HCT116 (cell line): ENCODE measurements at places on chromosomes 2 and 18. TPM values are rescaled to one million over a fixed set of nuclear protein-coding genes. Genes with fewer than 3 reads are reported as not detected.

GRCh38 chr2:110166266-110166665, 38.5 kb downstream of the NPHP1 start:
- H3K36me3 ChIP-seq = no peaks in the 10 kb centered on the region
- no peaks in the 10 kb centered on the region for H3K4me1 ChIP-seq
- H3K27me3 ChIP-seq = no peaks in the 10 kb centered on the region
- no peak for DNase-seq
- no peak overlapping the region for H3K4me3 ChIP-seq

GRCh38 chr2:11778923-11779757, 32.7 kb downstream of the LPIN1 start:
- no peak overlapping the region for H3K27ac ChIP-seq
- H3K27me3 ChIP-seq = no peaks in the 10 kb centered on the region
- peaks cover 5% of the 10 kb centered on the region; the same call in 1 of the 2 replicates for H3K36me3 ChIP-seq
- 0 out of 2 replicates have a peak overlapping the region, but pooled peaks have one; percentile 28 for H3K4me3 ChIP-seq
- no peaks in the 10 kb centered on the region; the same call in 1 of the 2 replicates for H3K4me1 ChIP-seq

- H3K27ac ChIP-seq = no peak overlapping the region
- H3K4me3 ChIP-seq = no peak overlapping the region
- H3K27me3 ChIP-seq = no peaks in the 10 kb centered on the region
- H3K4me1 ChIP-seq = no peaks in the 10 kb centered on the region
- H3K36me3 ChIP-seq = no peaks in the 10 kb centered on the region
Measured at GRCh38 chr2:120606280-120606679, 129.4 kb upstream of the GLI2 start.

GRCh38 chr2:214497489-214497888, 86.6 kb downstream of the VWC2L start:
- no peak overlapping the region for H3K4me3 ChIP-seq
- H3K27ac ChIP-seq = no peak overlapping the region
- H3K36me3 ChIP-seq = no peaks in the 10 kb centered on the region
- H3K27me3 ChIP-seq = no peaks in the 10 kb centered on the region
- DNase-seq = no peak
- H3K4me1 ChIP-seq = no peaks in the 10 kb centered on the region

- no peak overlapping the region for H3K4me3 ChIP-seq
- H3K36me3 ChIP-seq = no peaks in the 10 kb centered on the region
- H3K27ac ChIP-seq = no peak overlapping the region
- no peak for DNase-seq
Measured at GRCh38 chr2:38185012-38185491, 109.1 kb upstream of the CYP1B1 start.

- H3K36me3 ChIP-seq = no peaks in the 10 kb centered on the region
- H3K4me1 ChIP-seq = no peaks in the 10 kb centered on the region
- no peak overlapping the region for H3K4me3 ChIP-seq
- H3K27ac ChIP-seq = no peak overlapping the region
- H3K27me3 ChIP-seq = peaks cover 28% of the 10 kb centered on the region
Measured at GRCh38 chr2:36748166-36748565, 51.7 kb downstream of the VIT start.

DNA sequence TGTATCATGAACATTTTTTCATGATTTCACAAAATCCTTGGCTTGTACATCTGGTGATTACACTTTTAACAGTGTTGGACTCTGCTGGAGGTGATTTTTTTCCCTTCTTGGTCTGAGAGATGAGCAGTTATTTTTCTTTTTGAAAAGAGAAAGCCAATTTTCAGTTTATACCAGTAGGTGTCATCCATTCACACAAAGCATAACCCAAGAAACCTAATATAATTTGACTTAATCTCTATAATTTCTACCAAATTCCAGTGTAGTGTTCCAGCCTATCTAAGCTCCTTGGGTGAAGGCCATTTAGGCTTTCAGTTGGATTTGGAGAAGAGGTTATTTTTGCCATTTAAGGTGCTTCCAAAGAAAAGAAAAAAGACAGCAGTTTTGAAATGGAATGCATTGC, 7.7 kb upstream of the ICOS start:
- no peak overlapping the region for H3K4me3 ChIP-seq
- H3K4me1 ChIP-seq = no peaks in the 10 kb centered on the region
- H3K36me3 ChIP-seq = no peaks in the 10 kb centered on the region
- DNase-seq = no peak
- no peaks in the 10 kb centered on the region for H3K27me3 ChIP-seq
- no peak overlapping the region for H3K27ac ChIP-seq

- H3K36me3 ChIP-seq = no peaks in the 10 kb centered on the region
- DNase-seq = no peak
- no peaks in the 10 kb centered on the region for H3K27me3 ChIP-seq
- no peaks in the 10 kb centered on the region for H3K4me1 ChIP-seq
- no peak overlapping the region for H3K27ac ChIP-seq
- no peak overlapping the region for H3K4me3 ChIP-seq
Measured at GRCh38 chr2:45000921-45001868, 8.1 kb downstream of the SIX2 start.

IER3IP1 gene
- 12.0 TPM for total RNA-seq

DNA sequence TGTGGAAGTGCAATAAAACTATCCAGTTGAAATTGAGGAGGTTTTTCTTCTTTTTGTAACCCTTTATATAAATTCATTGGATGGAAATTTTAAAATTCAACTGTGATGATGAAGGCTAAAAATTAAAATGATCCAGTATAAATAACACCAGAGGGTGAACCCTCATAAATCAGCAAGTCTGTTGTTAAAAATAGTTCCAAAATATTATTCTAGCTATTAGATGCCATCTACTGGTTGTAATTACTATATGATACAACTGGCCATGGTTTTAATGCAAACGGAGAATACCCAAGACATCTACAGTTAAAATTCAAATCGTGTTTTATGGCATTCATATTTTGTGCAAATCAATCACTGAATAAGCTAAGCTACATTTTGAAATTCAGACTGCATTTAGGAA, 53.8 kb downstream of the TMEM200C start:
- H3K36me3 ChIP-seq = no peaks in the 10 kb centered on the region
- H3K4me3 ChIP-seq = no peak overlapping the region
- H3K4me1 ChIP-seq = no peaks in the 10 kb centered on the region

DNA sequence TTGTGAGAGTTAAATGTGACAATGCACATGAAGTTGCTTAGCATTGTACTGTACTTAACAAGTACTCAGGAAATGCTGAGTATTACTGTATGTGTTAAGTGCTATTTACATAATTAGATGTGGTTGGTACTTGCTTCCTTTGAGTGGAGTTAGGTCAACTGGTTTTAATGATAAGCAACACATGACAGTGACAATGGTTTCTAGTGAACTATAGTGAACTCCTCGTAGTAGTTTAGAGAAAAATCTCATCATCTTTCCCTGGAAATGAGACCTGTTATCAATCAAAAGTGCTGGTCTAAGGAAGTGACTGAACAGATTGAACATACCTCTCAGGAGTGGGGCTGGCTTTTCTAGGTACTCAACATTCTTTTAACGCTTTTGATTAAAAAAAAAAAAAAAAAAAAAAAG, 29.2 kb upstream of the ZDBF2 start:
- DNase-seq = no peak
- H3K27me3 ChIP-seq = no peaks in the 10 kb centered on the region
- H3K27ac ChIP-seq = no peak overlapping the region
- H3K4me1 ChIP-seq = no peaks in the 10 kb centered on the region

DNA sequence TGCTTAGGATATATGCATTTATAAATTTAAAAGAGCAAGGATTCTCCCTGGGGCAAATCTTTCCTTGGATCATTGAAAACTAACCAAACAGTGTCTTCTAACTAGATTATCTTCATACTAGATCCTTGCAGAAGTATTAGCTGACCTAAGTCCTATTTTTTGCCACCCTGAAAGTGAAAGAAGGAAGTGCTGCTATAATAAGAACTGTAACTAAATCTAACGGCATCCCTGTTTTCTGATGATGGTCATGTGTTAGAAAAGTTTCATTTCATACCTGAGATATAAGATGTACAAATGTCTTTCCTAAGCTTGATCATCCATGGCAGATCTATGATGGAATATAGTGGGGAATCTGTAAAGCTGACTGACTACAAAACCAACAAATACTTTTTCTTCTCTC, 102.7 kb downstream of the MAP2 start:
- no peak overlapping the region for H3K4me3 ChIP-seq
- H3K27me3 ChIP-seq = no peaks in the 10 kb centered on the region
- no peak overlapping the region for H3K27ac ChIP-seq
- H3K36me3 ChIP-seq = no peaks in the 10 kb centered on the region
- 0 out of 2 replicates have a peak, but pooled peaks cover 5% of the 10 kb centered on the region for H3K4me1 ChIP-seq
- no peak for DNase-seq

DNA sequence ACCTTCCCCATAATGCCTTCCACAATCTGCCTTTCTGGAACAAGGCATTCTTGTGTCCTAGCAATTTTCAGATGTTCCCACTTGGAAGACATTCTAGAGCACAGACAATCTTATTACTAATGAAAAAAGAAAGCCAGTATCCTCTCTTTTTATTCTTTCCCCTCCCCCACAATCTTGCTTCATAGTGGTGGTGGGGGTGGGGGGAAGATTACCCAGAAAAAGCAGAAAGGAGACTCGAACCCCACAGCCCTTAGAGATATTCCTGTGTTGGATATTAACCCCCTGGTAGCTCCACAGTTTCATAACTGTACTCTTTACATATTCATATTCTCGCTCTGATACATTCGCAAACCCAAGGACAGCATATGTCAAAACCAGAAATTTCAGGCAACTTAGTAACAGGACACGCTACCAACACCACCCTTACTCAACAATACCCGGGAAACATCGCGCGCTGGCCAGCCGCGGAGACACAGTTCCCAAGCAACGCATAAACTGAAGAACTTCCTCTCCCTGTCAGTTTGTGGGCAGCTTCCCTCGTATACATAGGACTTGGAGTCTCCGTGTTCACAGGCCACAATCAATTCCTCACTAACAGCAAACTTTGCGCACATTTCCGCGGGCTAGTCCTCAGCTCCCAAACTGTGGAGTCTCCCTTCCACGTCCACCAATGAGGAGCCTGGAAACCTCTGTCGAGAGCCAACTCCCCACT, 793 bp downstream of the NR4A2 start:
- DNase-seq = no peak
- H3K27me3 ChIP-seq = no peaks in the 10 kb centered on the region
- peaks cover 15% of the 10 kb centered on the region for H3K4me1 ChIP-seq
- H3K36me3 ChIP-seq = peaks cover 9% of the 10 kb centered on the region; the same call in 1 of the 2 replicates

- H3K4me1 ChIP-seq = no peaks in the 10 kb centered on the region
- DNase-seq = no peak
- H3K36me3 ChIP-seq = no peaks in the 10 kb centered on the region
- no peaks in the 10 kb centered on the region for H3K27me3 ChIP-seq
Measured at GRCh38 chr2:114345246-114345645, 97.2 kb upstream of the DPP10 start.

DNA sequence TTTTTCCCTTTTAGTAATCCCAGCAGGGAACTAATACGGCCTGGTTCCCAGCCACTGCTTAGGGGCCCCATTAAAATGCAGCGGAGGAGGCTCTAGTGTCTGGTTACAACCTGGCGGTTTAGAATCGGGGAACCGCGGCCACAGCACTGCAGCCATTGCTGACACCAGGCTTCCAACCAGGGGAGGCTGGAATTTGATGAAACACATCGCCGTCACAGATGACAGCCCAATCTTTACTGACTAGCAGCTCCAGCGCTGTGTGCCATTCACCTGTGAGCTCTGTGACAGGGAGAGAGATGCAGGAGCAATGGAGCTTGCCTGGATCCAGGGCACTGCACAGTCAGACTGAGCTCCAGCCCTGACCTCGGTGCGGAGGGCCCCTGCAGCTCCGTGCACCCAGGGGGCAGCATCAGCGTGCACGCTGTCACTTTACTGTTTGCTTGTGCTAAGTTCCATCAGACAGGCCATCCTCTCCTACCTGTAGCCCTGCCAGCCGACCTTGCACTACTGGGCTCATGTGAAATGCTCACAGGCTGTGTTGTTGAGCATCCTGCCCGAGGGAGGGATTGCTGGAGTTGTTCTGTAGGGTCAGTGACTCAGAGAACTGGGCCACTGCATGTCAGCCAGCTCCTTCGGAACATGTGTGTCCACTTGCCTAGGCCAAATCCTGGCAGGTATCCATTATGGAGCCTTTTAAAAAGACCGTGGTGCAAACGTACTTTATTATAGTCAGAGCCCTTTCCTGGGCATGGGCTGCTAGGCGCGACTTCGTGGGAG, 203.5 kb downstream of the SEPTIN10 start:
- DNase-seq = no peak
- no peak overlapping the region for H3K4me3 ChIP-seq
- no peaks in the 10 kb centered on the region for H3K36me3 ChIP-seq
- peaks cover 4% of the 10 kb centered on the region; the same call in 1 of the 2 replicates for H3K4me1 ChIP-seq
- H3K27me3 ChIP-seq = no peaks in the 10 kb centered on the region

GRCh38 chr2:69667805-69668382, 24.4 kb upstream of the AAK1 start:
- no peaks in the 10 kb centered on the region for H3K27me3 ChIP-seq
- H3K4me3 ChIP-seq = no peak overlapping the region
- DNase-seq = no peak
- no peak overlapping the region for H3K27ac ChIP-seq

DNA sequence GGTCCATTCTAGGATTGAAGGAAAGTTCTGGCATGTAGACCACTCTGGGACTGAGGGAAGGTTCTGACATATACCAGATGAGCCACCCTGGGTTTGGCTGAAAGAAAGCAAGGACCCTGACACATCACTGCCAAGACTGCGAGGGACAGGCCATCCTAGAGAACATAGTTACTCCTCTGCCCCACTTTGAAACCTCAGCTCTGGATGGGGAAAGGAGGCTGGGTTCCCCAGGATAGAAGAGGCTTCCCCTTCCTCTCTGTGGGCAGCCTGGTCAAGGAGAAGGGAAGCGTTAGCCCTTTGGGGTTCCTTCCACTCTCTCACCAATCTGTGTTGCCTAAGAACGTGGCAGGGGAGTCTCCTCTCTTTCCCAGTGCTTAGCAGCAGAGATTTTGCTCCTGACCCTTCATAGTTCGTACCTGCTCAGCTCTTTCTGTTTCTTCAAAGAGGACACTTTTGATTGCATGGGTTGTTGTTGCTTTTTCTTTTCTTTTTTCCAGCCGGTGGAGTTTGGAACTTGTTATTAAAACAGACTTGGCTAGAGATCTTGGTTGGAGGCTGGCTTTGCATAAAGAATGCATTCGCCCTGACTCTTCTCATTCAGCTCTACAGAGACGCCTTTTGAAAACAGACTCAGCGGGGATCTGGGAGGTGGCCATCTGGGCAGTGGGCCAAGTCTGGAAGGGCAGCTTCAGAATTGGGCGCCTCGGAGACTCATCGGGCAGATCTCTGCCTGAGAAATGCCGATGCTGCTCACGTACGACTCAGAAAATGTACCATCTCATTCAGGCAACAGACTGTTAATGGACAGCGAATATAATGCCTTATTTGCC, 166.1 kb downstream of the CLIP4 start:
- no peak overlapping the region for H3K27ac ChIP-seq
- DNase-seq = no peak
- 0 out of 2 replicates have a peak, but pooled peaks cover 3% of the 10 kb centered on the region for H3K4me1 ChIP-seq
- H3K27me3 ChIP-seq = peaks cover 68% of the 10 kb centered on the region
- no peaks in the 10 kb centered on the region for H3K36me3 ChIP-seq

CTLA4 gene
- 0.37 TPM for total RNA-seq

GALNT1 gene
- total RNA-seq = 54.7 TPM

MYO1B gene
- total RNA-seq = 51.7 TPM

FOXD4L1 gene
- 0.64 TPM for total RNA-seq

REG3A gene
- not detected for total RNA-seq
